Progenitor cell of endocrine pancreas (in vitro differentiated cells): ENCODE measurements at places on chromosomes 1 and 21.

GRCh38 chr1:212664409-212665199 lies 35.0 kb downstream of the BATF3 start:
- no peak for DNase-seq

- DNase-seq: no peak
Observed at GRCh38 chr1:238964631-238965030, 421.7 kb upstream of the CHRM3 start.

- no peak for DNase-seq
Observed at GRCh38 chr1:212915245-212916091, 34.9 kb upstream of the VASH2 start.

DNA sequence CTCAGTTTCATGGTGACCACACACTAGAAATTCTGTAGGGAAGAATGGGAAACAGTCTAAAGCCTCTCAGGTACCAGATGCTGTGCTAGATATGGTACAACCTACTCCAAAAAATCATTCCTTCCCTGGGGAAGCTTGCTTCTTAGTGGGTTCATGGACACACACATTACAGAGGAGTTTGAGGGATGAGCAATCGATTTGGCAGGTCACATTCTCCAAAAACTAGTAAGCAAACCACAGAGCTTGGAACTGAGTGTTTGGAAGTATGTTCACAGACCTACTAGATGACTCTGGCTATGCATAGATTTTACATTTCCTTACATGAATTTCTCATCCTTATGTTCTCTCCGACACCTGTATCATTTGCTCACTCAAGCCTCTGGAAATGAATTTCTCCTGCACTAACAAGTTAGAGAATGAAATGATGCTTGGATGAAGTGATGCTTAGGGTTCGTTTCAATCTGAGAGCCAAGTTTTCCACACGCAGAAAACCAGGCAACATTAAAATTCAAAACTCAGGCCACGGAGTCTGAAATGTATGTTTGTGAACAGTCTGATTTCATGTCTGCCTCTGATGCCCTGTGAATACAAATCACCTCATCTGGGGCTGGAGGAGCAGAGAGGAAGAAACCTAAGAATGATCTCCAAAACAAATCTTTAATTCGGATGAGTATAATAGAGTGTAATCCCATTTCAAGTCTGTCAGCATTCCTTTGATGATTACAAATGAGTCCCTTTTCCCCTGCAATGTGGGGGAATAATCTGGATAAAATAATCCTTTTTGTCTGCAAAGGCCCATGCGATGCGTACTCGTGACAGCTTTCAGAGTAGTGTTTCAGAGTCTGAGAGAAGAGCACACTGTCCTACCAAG lies 11.0 kb downstream of the EVA1C start:
- no peak for DNase-seq

DNA sequence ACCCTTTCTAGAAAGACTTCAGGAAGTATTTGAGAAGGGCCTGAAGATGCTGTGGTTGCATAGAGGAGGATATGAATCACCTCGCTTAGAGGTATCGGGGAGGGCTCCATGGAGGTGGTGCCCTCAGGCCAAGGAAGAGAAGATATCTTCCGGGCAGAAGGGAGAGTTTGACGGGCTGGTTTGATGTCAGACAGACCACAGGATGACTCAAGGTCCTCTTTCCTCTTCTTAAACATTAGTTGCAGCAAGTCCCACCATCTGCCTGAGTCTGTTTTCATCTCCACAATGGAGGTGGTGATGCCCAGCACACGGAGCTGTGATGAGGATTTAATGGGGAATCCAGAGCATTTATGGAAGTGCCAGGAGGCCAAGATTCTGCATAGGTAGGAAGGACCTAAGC lies 25.1 kb upstream of the RUNX3 start:
- DNase-seq: no peak

DNA sequence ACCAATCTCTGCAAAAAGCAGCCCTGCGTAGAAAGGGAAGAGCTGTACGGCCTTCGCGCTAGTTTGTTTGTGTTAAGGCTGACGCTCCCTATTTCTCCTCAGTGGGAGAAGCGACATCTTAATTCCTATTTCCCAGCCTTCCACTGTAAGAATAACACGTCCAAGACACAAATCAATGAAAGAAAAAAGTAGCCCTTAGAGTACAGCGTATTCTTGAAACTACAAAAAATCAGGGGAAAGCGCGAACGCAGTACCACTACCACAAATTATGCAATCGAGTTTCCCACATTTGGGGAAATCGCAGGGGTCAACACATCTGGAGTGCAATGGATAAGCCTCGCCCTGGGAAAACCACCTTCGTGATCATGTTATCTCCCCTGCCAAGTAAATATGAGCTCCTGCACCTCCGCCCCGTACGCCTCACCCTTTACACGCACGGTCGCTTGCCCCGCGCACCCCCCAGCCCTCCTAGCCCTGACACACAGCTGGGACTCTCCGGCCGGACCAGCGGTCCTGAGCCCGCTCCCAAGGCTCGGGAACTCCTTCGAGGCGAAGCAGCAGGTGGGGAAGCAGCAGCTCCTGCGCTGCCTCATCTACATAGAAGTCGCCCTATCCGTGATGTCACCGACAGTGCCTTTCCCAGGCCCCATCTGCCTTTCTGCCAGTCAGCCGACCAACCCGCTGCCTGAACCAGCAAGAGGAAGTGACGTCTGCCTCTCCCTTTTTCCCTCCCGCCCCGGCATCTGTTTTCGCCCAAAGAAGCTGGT lies 94.7 kb downstream of the PPIAL4G start:
- peak; percentile 46 for DNase-seq

- no peak for DNase-seq
Observed at GRCh38 chr1:229209386-229209785, 61.5 kb upstream of the RAB4A start.

- DNase-seq: no peak
Observed at GRCh38 chr21:44955141-44955797, 15.4 kb downstream of the SLX9 start.

DNA sequence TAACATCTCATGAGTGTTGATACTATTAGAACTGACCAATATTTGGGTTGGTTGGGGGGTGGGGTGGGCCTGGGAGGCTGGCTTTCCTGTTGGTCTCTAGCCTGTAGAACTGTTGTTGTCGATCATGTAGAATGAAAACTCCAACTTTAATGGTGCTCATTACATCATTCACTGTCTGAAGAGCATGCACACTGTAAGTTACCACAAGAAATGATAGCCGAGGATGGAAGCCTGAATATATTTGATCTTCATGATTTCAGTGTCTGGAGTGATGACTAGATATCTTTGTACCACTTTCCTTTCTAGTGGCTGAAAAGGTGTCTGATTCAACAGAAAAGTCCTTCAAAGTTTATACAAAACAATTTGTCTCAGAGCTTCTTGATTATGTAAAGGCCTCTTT lies 123.6 kb downstream of the XCL2 start:
- DNase-seq: no peak

DNA sequence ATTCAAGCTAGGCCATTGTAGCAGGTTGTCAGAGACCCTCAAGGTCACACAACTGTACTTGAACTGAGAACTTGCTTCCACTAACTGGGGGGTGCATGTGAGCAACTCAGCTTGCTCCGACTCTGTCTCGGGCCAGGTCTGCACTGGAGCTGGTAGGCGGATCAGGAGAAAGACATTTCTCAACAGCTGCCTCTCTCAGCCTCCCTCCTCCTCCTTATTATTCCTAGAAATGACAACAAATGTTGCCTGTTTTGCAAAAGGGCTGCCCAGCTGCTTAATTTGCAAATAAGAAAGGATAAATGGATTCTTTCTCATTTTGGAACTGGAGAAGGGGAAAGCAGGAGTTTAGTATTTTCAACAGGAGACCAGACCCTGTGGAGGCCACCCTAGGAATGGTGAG lies 140.5 kb downstream of the RHOU start:
- DNase-seq: no peak

GRCh38 chr1:246726255-246726679 lies 2.1 kb downstream of the SCCPDH start:
- DNase-seq: no peak

DNA sequence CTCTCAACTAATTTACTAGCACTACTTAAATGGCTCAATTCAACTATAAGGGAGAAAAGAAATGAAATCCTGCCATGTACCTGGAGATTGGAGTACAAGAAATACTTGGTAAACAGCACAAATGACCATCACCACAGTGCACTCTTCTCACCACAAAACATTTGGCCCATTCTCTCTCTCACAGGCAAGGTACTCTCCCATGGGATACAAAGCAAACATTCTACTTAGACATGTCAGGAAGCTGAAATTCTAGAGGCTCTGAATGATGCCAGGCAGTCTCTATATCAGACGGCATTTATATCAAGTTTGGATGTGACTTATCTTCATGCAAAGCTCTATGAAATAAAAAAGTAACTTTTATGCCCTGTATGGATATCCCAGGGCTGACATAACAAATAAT lies 72.5 kb downstream of the DPT start:
- DNase-seq: no peak

GRCh38 chr1:229101011-229101871 lies 169.7 kb upstream of the RAB4A start:
- DNase-seq: no peak

DNA sequence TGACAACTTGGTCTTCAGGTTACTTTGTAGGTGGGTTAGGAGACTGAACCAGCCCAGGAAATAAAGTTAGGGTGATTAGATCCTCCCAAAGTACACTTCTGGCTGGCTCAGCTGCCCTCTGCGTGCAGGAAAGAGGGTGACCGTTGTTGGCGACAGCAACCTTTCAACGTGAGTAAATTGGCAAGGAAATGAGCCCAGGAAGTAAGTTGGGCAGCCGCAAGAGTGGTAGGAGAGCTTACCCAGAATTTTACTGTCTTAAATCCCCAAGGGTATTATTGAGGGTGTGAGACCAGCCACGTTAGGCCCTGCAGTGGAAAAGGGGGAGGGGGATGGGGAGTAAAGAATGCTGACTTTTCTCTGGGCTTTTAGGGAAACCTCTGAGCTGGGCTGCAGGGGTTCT lies 1.6 kb downstream of the TENT5C start:
- DNase-seq: no peak

GRCh38 chr1:229905031-229905545 lies 161.9 kb upstream of the GALNT2 start:
- no peak for DNase-seq

DNA sequence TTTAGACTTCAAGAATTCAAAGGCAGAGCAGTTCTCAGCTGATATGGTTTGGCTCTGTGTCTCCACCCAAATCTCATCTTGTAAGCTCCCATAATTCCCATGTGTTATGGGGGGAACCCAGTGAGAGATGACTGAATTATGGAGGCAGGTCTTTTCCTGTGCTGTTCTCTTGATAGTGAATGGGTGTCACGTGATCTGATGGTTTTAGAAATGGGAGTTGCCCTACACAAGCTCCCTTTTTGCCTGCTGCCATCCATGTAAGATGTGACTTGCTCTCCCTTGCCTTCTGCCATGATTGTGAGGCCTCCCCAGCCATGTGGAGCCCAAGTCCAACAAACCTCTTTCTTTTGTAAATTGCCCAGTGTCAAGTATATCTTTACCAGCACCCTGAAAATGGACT lies 146.5 kb downstream of the EIF4G3 start:
- no peak for DNase-seq

DNA sequence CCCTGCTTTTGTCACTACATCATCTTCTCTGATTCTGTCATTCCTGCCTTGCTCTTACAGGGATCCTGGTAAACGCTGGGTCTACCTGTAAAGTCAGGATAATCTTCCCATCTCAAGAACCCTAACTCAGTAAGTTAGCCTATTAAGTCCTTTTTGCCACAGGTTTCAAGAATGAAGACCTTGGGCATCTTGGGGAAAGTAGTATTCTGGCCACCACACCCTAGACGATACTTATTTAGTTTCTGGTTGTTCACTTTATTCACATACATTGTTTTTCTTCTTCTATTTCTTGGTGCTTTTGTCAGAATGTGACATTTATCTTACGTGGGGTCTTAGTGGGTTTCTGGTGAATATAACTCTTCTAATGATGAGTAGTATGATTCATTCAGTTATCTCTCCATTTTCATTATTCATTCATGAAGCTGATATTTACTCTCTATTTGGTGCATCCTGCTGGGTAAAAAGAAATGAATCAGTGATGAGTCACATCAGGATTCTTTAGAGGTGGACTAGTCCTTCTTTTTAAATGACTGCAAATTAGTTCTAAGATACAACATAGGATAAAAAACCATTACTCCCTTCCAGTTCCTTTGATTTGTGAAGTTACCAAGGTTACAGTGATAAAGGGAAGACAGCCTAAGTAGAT lies 514.4 kb upstream of the B3GALT2 start:
- DNase-seq: no peak

DNA sequence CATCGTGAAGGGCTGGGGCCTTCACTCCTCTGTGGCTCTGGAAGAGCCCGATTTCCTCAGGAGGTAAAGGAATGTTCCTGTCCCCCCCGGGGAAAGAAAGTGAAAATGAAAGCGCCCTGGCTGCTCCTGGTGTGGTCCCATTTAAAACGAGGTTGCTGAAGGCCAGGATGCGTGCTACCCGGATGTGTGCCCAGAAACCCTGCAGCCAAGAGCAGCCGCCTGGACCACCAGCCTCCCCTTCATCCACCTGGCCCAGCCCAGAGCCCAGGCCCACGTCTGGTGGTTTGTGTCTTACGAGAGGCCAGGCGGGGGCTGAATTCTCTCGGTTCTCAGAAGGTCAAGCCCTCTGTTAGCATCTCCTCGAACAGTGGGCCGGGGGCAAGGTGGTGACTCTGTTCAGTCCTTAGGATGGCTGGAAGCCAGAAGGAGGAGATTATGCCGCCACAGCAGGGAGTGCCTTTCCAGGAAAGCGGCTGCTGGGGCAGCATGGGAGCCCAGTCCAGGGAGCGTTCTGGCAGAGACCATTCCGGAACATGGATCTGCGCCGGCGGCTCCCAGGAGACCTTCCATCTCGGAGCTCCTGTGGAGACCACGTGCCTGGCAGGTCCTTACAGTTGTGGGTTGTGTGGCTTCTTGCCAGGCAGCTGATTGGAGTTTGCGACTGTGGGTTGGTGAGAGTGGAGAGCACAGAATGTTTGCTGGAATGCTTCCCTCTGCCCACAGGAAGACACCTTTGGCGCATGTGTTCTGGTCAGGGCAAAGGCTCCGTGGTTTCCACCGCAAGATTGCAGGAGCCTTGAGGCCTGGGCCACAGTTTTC lies 1.4 kb downstream of the GUK1 start:
- DNase-seq: no peak

DNA sequence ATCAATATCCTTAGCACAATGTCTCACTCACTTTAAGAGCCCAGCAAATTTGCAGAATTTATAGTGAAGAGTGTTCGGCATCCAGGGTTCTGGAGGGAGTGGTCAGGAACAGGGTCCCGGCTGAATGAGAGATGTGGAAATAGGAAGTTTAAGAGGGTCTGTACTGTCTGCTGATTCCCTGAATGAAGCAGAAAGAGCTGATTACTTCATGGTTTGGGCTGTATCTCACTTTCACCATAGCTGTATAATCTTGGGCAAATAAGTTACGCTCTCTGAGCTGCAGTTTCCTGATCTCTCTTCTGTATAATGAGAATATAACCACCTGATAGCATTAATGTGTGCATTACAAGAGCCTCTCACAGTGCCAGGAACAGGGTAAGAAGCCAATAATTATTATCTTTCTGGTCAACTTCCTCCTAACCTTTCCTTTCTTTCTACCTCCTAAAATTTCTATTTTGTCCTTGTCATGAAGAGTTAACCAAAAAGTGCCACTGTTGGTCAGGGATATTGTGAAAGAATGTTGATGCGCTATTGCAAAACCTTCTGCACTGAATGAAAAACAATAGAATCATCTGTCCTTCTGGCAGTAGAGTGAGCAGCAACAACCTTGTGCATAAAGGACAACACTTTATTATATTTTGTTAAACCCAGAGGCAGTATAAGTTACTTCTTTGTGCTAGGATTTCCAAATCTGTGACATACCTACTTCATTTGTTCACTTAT lies 14.7 kb upstream of the PTGFR start:
- DNase-seq: no peak

GRCh38 chr1:165855010-165855838 lies 27.8 kb downstream of the UCK2 start:
- DNase-seq: no peak
